ENCODE measurements at places on chromosomes 12 and 14.

DNA sequence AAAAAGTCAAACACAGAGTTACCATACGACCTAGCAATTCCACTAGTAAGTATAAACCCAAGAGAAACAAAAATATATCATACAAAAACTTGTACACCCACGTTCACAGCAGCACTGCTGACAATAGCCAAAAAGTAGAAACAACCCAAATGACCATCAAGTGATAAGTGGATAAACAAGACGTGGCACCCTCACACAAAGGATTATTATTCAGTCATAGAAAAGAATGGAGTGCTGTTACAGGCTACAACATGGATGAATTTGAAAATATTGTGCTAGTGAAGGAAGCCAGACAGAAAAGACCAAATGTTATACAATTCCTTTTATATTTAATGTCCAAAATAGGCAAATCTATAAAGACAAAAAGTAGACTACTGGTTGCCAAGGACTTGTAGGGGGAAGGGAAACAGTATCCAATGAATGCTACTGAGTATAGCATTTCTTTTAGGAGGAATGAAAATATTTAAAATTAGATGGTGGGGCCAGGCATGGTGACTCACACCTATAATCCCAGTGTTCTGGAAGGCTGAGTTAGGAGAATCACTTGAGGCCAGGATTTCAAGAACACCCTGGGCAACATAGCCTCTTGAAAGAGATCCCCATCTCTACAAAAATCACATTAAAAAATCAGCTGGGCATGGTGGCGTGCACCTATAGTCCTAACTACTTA is 41.9 kb downstream of the SPTLC2 start:
- no peak for DNase-seq

- DNase-seq, result no peak
Observed at GRCh38 chr14:60721326-60722106, 2.6 kb downstream of the SIX4 start.

- DNase-seq, result no peak
Observed at GRCh38 chr14:37595809-37596621, 586 bp downstream of the TTC6 start.

DNA sequence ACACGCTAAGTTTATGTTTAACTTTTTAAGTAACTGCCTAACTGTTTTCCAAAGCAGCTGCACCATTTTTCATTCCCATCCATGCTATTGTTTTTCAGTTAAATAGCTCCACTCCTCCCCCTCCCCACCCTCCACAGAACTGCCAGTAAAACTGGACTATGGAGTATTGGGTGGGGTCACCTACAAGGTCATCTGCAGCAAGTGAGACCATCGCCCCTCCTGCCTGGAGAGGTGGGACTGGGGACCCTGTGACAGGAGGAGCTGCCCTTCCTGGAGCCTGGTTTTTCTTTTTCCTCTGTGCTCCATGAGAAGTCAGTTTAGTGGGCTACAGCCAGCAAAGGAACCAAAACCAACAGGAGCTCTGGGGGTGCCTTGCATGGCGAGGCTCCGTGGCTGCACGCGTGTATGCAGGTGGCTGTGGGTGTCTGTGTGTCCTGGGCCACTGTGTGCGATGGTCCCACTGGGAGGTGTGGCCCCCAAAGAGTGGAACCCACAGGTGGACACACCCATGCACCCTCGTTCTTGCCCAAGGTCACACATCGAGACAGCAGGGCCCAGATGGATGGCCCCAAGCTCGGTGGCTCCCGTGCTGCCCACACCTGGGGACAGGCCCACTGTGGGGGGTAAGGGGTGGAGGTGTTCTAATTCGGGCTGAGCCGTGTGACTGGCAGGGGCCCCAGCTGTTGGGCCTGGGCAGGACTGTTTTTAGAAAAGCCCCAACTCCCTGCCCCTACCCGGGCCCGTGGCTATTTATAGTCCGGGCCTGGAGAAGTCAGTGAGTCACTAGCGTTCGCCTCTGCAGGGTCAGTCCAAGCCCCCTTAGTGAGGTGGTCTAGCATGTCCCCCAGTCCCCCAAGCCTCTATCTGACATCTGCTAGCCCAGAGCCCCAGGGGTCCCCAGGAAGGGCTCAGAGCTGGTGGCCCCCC is 2.3 kb upstream of the ADSS1 start:
- DNase-seq, result no peak

- no peak for DNase-seq
Observed at GRCh38 chr12:107459641-107460040, 226.0 kb upstream of the PWP1 start.

DNA sequence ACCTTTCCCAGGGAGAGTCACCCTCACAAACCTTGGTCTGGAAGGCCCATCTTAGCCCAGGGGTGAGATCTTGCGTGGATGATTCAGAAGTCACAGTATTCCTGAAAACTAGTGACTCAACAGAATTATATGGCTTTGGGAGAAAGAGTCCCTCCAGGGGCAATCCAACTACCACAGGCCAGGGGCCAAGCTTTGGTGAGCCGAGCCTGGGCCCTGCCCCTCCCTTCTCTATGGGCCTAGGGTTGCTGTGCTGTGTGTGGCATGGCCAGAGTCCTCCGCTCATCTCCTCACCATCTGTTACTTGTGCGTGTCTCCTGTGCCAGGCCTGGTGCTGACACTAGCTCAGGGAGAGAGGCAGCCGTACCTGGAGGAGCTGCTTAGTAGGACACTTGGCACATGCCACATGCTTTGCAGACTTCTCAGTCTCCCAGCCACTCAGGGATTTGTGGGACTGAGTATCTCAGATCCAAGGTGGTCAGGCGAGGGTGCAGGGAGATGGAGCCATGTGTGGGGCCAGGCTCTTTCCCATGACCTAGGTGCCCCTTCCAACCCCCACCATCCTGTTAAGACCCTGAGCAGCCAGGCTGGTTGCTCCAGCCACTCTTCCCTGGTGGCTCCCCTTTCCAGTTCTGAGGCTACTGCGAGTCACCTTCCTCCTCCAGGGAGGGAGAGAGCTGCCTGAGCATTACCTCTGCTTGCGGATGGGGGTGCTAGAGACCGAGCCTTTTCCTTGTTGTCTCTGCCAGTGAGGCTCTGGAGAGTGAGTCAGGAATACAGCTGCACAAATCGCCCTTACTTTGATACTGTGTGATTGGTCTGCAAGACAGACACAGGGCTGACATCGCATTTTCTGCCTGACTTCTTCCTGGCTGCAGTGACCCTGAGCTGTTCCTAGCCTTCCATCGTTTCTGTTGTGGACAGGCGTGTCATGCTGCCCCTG is 94.1 kb downstream of the SLC25A47 start:
- peak; percentile 60 for DNase-seq

DNA sequence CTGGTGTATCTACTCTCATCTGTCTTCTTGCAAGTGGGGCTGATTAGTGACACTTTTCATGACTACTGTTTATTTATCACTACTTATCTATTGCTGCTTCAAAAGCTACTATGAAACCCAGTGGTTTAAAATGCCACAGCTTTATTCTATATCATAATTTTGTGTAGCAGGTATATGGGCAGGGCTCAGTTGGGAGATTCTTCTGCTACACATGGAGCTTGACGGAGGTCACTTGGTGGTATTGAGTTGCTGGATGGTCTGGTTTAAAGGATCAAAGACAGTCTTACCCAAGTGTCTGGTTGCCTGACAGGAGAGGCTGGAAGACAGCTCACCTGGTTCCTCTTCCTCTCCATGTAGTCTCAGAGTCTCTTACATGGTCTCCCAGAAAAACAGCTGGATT is 222.7 kb downstream of the TMEM132D start:
- no peak for DNase-seq

- no peak for DNase-seq
Observed at GRCh38 chr12:77606348-77606747, 224.3 kb upstream of the NAV3 start.

DNA sequence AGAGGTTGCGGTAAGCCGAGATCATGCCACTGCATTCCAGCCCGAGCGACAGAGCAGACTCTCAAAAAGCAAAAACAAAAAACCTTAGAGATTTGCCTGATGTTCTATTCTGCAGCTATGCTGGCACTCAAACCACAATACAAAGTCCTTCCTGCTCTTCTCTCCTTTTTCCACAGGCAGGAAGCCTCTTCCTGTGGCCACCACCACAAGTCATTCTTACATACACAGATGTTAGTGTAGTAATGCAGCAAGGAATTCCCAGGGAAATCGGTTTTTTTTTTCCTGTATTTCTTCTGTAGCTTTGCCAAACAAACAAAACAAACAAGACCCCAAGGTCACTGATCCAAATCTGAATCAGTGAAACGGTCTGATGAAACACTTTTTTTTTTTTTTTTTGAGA is 104.3 kb downstream of the FIGNL2 start:
- no peak for DNase-seq

- no peak for DNase-seq
Observed at GRCh38 chr14:54785778-54786770, 116.6 kb downstream of the GCH1 start.

GRCh38 chr14:59299731-59300130 is 111.3 kb downstream of the DAAM1 start:
- no peak for DNase-seq

DNA sequence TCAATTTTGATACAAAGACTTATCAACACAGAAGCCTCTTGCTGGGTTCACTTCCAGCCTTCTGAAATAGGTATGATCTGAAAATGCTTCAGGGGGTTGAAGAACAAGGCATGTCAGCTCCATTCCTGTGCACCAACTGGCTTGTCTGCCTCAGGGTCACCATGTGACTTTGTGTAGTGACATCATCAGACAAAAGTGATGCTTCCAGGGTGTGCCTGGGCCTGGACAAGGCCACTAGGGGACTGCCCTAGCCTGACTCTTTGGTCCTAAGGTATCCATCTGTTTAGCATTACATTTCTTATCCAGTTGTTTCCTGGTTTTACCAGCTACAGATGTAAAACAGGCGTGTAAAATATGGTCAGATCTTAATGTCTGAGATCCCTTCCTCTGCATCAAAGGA is 155.6 kb downstream of the CAND1 start:
- no peak for DNase-seq

GRCh38 chr12:102652645-102653313 is 172.4 kb upstream of the IGF1 start:
- no peak for DNase-seq

GRCh38 chr14:25677111-25677510 is 627.2 kb upstream of the STXBP6 start:
- DNase-seq, result no peak

DNA sequence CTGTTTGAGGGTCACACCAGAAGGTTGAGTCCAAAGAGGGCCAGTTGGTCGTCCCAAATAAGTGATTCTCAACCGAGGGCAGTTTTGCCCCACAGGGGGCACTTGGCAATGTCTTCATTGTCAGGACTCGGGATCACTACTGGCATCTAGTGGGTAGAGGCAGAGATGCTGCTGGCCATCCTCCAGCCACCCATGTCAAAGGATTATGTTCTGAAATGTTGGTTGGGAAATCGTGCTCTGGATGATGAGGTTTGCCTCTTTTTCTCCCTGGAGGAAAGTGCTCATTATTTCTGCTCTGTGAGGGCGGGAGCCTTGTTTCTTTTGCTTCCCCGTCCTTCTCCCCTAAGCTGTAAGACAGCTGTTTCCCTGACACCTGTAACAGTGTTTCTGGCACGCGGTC is 3.6 kb downstream of the ZNF839 start:
- DNase-seq, result no peak

DNA sequence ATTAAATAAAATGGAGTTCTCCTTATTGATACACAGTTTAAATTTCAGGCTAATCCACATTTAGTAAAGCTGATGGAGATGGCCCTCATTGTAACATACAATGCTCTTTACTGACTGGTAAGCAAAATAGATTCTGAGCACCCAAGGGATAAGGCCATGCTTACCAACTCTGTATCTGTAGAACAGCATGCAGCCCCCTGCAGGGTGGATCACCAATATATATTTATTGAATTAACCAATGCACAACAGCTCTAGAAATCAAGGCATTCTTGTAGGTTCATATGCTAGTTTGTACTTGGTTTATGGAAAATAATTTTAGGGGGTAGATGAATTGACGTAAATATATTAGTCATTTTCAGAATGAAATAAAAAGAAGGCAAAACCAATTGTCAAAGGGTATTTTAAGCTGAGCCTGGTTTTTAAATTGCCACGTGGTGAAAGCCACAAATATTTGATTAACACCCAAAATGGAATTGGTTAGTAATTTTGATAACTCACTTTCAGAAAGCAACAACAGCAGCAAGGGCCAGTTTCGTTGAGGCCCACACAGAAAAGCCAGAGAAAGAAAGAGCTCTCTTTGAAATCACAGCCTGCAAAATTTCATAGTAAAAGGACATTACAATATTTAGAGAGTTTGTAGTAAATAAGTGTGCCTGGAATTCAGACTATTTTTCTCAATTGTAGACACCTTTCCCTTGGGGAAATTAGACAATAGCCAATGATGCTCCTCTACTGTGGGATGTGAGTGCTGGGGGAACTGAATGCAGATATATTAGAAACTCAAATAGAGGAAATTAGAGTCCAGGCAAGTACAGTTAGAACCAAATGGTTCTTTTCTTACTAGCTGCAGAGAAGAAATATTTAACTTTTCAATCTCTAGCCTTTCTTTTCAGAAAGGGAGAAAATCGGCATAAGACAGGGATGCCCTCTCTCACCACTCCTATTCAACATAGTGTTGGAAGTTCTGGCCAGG is 216.2 kb upstream of the ABCD2 start:
- no peak for DNase-seq

All from GM04503 (cell line).